ENCODE measurements at places on chromosomes 11 and 22.

DNA sequence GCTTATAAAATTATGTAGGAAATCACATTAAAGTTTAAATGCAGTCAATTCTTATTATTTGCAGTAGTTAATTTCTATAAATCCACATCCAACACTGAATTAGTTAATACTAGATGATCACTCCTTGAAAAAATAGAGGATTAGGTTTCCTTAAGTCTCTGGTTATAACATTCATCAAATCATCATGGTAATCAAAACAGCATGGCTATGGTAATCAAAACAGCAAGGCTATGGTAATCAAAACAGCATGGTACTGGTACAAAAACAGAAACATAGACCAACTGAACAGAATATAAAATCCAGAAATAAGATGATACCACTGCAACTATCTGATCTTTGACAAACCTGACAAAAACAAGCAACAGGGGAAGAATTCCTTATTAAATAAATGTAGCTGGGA lies 814.6 kb upstream of the CCDC179 start:
- DNase-seq = no peak

- no peak for DNase-seq
Measured at GRCh38 chr22:31836010-31836409, 82.2 kb downstream of the DEPDC5 start.

DNA sequence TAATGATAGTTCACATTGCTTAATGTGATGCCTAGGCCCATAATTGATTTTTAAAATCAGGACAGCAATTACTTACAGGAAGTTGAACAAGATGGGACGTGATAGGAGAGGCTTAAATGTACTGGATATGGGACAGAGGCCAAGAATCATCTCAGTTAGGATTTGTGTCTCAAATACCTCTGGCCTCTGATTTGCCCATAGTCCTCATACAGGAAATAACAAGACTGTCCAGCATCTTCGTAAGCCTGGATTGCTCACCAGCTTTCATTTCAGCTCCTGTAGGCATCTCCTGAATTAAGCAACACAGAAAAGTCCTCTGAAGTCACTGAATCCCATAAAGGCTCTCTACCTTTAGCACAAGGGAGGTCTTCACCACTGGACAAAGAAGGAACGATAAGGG lies at the start of gene MRGPRX3:
TSS of gene MRGPRX3 (plus strand) at position 231 of the 400 bp plus-strand sequence. CDS start 4,632 bp downstream, outside the sequence.
- no peak for DNase-seq

DNA sequence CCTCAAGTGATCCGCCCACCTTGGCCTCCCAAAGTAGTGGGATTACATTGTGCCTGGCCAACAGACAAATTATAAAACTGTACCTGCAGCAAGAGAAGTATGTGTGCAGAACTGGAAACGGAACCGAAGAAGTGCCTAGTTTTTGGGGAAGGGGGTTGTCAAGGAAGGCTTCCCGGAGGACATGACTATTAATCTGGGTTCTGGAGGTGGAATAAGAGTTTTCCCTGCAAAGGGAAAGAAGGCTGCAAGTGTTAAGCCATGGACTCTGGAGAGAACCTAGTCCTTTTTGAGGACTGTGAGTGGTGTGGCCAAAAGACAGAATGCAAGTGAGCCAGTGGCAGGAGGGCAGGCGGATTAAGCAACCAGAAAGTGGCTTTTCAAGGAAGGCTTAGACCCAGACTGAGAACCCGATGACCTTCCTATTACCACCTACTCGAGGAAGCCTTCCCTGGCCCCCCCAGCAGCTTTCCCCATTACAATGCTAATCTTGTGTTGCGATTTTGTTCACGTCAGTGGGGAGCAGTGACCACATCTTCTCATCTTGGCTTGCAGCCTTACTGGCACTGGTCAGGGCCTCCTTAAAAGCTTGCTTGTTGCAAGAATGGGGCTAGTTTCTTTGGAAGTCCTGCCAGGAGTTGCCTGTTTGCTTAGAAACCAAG lies 5.7 kb upstream of the SEPTIN3 start:
- DNase-seq = peak; percentile 51

Data from AG20443 (cell line).